ENCODE measurements at places on chromosomes 1 and 21. TPM values are rescaled to one million over a fixed set of nuclear protein-coding genes. Genes with fewer than 3 reads are reported as not detected.

- DNase-seq: no peak
Observed at GRCh38 chr1:84062496-84062895, 63.6 kb upstream of the TTLL7 start.

- no peak for DNase-seq
Observed at GRCh38 chr1:230453377-230453776, 27.2 kb upstream of the PGBD5 start.

- no peak for DNase-seq
Observed at GRCh38 chr1:203271018-203271743, 34.1 kb upstream of the BTG2 start.

DNA sequence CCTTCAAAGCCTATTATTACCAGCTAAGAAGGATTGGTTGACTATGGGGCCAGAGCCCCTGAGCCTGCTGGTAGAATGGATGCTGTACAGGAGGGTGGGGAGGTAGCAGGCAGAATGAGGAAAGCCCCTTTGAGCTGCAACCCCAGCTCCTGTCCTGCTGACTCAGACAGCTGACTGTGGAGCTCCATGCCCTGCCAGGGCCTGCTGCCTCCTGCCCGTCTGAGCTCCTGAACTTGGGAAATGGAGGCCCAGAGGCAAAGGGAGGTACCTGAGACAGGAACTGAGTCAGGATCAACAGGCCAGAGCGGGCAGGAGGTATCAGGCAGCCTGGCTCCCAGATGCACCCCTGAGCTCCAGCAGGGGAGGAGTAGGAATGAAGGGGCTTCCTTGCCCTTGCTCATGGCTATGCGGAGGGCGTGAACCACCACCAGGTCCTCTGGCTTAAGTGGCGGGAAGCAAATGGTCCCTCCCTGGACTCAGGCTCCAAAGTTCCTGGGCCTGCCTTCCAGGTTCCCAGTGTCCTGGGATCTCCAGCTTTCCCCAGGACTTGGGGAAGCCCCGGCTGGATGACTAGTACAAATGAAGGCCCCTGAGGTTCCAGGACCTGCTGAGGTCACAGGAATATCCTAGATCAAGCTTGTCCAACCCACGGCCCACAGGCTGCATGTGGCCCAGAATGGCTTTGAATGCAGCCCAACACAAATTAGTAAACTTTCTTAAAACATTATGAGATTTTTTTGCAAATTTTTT lies 3.9 kb upstream of the SFN start:
- no peak for DNase-seq

DNA sequence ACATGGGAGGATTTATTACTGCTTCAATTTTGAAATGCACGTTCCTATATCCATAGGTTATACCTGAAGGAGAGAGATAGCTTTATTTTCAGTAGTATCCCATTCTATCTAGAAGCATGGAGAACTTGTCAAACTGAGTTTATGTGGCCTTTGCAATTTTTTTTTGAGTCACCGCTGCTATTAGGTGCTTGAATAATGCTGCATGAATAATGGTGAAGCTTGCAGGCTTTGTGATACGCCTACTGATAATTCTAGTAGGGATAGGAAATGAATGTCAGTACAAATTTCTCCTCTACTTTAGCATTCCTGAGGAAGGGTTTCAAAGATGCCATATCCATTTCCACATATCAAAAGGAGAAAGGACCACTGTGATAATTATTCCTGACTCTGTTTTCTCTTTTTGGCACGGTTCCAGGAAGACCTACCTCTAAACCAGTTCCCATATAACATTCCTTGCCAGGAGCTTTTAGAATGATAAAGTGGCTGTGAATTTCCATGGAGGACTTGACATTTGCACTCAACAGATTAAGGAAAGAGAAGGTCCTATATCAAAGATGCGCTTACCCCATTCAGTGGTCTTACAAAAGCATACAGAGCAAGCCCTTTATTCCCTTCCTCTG lies 83.5 kb downstream of the SPATA46 start:
- no peak for DNase-seq

DNA sequence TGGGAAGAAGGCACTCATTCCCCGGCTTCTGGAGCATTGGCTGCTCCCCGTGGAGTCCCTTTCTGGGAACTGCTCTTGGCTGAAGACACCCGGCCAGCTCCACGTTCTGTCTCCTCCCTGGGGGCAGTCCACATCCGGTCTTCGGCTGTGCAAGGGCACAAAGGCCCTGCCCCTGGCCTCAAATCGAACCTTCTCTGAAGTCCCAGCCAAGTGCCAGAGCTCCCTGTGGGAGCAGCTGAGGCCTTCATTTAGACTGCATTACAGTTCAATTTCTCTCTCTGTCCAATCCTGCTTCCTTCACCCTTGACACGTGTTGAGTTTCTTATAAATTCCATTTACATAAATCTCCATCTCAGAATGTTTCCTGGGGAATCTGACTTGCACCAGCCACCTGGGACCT lies 132.9 kb upstream of the POU3F1 start:
- DNase-seq: no peak

- DNase-seq: no peak
Observed at GRCh38 chr21:37273440-37273839, 6.3 kb upstream of the VPS26C start.

DNA sequence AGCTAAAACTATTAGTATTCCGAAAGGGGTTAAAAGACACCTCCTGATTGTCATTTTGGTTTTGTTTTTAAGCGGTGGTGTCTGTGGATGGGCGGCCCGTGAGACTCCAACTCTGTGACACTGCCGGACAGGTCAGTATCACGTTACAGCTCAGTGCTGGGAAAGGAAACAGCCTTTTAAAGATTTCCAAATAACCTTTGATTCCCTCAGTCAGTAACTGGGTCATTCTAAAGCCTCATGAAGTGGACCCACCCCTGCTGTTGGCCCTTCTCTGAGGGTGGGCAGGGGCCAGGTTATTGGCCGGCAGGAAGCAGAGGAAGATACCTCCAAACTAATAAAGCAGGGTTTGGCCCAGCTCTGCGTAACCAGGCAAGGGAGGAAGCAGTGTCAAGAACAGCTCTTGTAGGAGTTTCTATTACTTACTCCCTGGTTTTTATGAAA lies 2.3 kb downstream of the RHOU start:
- DNase-seq: no peak

DNA sequence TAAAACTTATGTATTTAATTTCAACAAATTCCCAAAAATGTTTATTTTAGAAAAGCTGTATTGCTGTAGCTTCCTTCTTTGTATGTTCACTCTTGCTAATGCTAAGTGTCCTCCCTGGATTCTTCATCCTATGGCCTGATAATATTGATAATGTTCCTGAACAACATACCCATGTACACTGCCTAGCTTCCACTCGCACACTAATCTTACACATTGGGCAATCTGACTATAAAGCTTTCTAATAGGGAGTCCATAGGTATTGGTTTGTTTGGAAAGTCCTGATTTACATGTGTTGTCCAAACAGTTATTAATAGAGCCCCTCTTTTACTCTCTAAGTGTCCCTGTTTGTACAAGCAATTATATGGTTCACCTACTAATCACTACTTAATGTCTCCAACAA lies 783 bp downstream of the F13B start:
- DNase-seq: no peak

- DNase-seq: no peak
Observed at GRCh38 chr1:107545056-107545577, 404.3 kb downstream of the NTNG1 start.

- no peak for DNase-seq
Observed at GRCh38 chr1:206100226-206100815, 16.9 kb downstream of the AVPR1B start.

DNA sequence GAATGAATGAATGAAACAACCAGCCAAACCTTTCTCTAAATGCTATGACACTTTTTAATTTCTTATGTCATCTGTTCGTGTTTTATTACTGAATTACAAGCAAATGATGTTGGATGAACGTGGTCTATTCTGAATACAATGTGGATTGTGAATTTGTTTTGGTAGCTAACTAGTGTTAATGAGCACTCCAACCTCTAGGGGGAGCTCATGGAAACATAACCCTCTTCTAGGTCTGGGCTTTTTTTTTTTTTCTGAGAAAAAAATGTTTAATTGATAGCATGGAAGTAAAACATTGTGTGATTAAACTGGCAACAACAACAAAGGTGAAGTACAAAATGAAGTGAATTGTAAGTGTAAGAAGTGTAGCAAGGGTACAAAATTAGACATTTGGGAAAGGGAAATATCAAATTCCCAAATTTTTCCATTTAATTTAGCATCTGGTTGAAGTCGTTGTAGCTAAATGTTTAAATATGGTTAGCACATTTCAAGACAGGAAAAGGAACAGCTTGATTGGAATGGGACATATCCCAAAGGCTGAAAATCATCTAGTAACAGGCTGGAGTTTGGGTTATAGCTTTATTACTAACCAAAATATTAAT lies 42.6 kb upstream of the PTGS2 start:
- DNase-seq: no peak

GRCh38 chr1:102858695-102859094 lies 249.6 kb downstream of the COL11A1 start:
- DNase-seq: no peak

GRCh38 chr1:201655910-201656309 lies 117.0 kb downstream of the NAV1 start:
- DNase-seq: peak; percentile 83

DNA sequence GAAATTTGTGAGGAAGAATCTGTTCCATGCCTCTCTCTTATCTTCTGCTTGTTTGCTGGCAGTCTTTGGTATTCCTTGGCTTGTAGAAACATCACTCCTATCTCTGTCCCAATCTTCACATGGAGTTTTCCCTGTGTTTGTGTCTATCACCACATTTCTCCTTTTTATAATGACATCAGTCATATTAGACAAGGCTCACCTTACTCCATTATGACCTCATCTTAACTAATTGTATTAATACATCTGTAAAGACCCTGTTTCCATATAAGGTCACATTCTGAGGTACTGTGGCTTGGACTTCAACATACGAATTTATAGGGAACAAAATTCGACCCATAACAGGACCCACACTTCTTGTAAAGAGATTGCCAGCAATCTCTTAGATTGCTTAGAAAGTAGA lies 72.3 kb upstream of the POGK start:
- DNase-seq: no peak

- peak; percentile 92 for DNase-seq
Observed at GRCh38 chr1:44810101-44810761, 1.9 kb downstream of the BTBD19 start.

DNA sequence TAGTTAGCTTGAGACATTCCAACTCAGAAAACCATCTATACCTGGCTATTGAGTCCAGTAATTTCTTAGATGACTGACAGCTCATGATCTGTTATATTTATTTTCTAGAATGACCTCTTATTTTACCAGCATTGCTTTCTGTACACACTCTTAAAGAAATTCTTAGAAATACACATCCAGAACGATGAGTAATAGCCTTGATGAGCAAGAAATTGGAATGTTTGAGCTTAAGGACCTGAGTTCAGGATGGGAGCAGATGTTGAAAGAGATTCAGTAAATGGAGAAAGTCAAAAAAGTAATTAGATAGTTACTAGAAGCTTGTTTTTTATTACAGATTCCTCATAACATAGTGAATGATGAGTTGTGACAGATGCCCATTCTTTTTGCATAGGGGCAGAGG lies 11.7 kb downstream of the PYHIN1 start:
- DNase-seq: no peak

DNA sequence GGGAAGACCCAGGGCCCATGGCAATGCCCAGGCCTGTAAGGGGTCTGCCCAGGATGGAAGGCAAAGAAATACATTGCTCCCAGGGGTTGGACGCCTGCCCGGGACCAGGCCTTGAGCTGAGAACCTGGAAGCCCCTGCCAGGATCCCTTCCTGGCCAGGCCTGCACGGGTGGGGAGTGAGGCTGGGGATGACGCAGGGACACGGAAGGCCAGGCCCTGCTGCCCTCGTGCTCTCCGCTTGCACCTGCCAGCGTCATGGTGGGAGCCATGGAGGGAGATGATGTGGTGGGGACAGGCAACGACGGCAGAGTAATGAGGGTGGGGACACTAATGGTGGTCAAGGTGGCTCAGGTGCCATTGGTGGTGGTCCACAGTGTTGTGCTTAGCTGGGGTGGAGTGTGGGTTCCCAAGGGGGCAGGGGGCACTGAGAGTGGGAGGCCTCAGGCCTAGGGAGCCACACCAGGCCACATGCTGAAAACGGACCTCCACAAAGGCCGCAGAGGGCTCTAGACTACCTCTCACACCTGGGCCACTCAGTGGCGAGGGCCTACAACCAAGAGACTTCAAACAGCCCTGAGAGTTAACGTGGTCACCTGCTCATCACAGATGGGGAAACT lies 4.3 kb downstream of the HES3 start:
- DNase-seq: no peak

- no peak for DNase-seq
Observed at GRCh38 chr1:163265547-163265946, 56.2 kb upstream of the NUF2 start.

- peak; percentile 8 for DNase-seq
Observed at GRCh38 chr1:54609301-54609921, 13.9 kb downstream of the FAM151A start.

DNA sequence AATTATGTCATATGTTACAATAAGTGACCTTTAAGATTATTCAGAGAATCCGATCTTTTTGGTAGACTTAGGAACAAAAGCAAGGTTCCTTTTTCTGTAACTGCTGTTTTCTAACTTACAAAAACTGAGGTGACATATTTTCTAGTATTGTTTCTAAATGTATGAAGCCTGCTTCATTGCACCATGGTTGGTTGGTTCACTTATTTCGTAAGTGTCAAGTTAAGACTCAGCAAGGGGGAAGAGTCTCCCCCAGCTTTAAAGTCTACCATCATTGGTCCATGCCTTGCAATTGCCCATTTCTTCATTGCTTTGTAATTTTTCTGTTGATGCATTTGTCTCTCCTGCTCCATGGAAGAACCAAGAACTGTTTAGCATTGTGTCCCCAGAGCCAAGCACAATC lies 136.9 kb downstream of the DISC1 start:
- DNase-seq: no peak

DNA sequence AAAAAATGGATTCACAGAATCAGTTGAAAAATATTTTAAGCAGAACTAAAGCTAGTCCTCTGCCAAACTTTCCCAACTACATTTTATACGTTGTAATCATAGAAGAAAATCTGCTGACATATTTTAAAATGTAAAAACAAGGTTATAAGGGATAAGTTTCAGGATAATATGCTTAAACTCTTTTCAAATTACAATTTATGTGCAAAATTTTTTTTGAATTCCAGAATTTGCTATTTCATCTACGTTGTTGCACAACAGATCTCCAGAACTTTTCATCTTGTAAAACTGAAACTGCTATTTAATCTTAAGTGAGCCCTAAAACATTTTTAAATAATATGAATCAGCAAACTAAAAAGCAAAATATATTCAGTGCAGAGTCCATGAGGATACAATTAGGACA lies 5.9 kb downstream of the EDEM3 start:
- DNase-seq: no peak

- no peak for DNase-seq
Observed at GRCh38 chr1:98870959-98871903, 133.4 kb downstream of the PLPPR5 start.

DNA sequence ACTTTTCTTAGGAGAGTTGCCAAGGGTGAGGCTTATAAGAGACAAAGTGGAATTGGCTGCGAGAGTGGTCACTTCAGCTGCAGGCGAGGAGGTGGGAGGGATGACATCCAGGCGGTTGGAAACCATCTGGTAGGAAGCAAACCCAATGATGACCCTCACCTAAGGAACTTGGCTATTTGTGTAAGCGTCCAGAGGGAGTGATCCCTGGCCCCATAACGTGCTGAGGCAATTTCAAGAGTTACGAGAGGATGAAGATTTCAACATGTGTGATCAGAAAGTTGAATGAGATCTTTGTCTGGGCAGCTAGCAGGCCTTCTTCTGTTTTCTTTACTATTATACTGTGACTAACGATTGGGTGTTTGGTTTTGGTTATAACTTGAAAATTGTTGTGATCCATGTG lies 102.7 kb upstream of the VANGL1 start:
- no peak for DNase-seq

The RGS4 gene
- total RNA-seq: 10.4 TPM

The REN gene
- total RNA-seq: not detected

The C1QTNF12 gene
- 0.26 TPM for total RNA-seq
